Left colon (tissue), 2 donors: ENCODE measurements at places on chromosomes 1 and 21. TPM values are rescaled to one million over a fixed set of nuclear protein-coding genes. Genes with fewer than 3 reads are reported as not detected.

Gene RHD
- total RNA-seq: not detected

GRCh38 chr1:7278827-7279765 is 492.0 kb upstream of the VAMP3 start:
- no peak for DNase-seq

- no peak for DNase-seq
These were observed 311.2 kb downstream of the VAV3 start for GRCh38 chr1:107653765-107654164.

- no peak for DNase-seq
These were observed 54.4 kb upstream of the TRABD2B start for GRCh38 chr1:48051466-48052126.

- no peak for DNase-seq
These were observed 92.2 kb upstream of the ZBTB40 start for GRCh38 chr1:22359427-22359826.

- DNase-seq: no peak
These were observed at the start of gene TTLL10 for GRCh38 chr1:1173793-1174415. Gene TTLL10, plus strand, starts transcription at chr1:1173880. Its CDS starts 5,336 bp downstream, at chr1:1179216.

DNA sequence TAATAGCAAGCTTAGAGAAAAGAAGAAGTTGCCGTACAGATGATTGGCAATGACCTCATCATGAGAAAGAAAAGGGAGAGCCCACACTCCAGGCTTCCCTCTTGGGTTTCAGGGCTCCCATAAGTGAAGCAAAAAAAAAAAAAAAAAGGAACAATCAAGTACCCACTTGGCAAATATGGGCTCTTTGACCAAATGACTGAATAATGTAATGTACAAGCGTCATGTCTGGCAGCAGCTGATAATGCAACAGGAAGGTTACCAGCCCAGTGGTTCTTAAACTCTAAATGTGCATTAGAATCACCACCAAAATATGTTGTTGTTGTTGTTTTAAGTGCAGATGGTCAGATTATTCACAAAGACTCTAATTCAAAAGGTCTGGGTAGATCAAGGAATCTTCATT is 13.5 kb downstream of the TNFSF4 start:
- no peak for DNase-seq

- no peak for DNase-seq
These were observed 1.2 kb upstream of the CD34 start for GRCh38 chr1:207911856-207912760.

GRCh38 chr1:166297993-166298392 is 131.2 kb upstream of the FAM78B start:
- no peak for DNase-seq
